ENCODE measurements at places on chromosomes 2 and 18.

- DNase-seq, result peak; percentile 26
These were observed 44.9 kb upstream of the SNTG2 start for GRCh38 chr2:905833-906140.

GRCh38 chr2:197615016-197615652, 60.3 kb downstream of the RFTN2 start:
- no peak for DNase-seq

GRCh38 chr18:11993264-11993916, 12.1 kb downstream of the IMPA2 start:
- no peak for DNase-seq

DNA sequence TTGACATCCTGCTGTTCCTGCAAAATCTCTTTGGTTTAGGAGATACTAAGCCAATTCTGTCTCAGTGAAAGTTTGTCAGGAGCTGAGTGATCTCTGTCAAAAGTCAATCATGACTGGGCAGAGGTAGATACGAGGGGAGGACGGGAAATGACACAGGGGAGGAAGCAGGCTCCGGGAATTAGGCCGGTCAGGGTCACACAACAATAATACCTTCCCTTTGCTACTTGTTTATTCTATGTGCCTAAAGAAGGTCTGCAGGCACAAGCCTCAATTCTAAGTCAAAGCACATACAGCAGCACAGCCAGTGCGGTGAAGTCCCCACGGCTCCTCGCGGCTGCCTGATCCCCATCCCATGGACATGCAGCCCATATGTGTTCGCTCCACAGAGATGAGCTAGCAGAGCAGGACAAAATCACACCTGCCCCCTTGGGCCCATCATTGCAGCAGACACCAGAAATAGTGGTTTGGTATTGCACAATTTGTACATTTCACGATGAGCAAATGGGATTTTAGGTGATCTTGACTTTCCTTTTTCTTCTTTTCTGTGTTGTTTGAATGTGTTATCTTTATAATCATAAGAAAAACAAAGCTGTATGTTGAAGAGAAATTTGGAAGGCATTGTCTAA, 141.4 kb downstream of the VAPA start:
- DNase-seq, result no peak

GRCh38 chr18:2325308-2325849, 245.9 kb downstream of the METTL4 start:
- DNase-seq, result no peak

GRCh38 chr2:134917360-134917865, 1.2 kb upstream of the CCNT2 start:
- peak; percentile 53 for DNase-seq

GRCh38 chr2:133040170-133040569, 370.2 kb upstream of the LYPD1 start:
- no peak for DNase-seq

- peak; percentile 66 for DNase-seq
These were observed 206.9 kb downstream of the ARL4C start for GRCh38 chr2:234289834-234290590.

GRCh38 chr18:37426586-37426985, 139.0 kb downstream of the CELF4 start:
- no peak for DNase-seq
